ENCODE measurements at places on chromosomes 6 and 20. TPM values are rescaled to one million over a fixed set of nuclear protein-coding genes. Genes with fewer than 3 reads are reported as not detected.

Gene PAK5
- polyA plus RNA-seq: 0.23 TPM

GRCh38 chr6:18028332-18028731 lies 40.9 kb upstream of the KIF13A start:
- no peak for DNase-seq

GRCh38 chr6:106750946-106751345 lies 121.6 kb downstream of the QRSL1 start:
- DNase-seq: no peak

DNA sequence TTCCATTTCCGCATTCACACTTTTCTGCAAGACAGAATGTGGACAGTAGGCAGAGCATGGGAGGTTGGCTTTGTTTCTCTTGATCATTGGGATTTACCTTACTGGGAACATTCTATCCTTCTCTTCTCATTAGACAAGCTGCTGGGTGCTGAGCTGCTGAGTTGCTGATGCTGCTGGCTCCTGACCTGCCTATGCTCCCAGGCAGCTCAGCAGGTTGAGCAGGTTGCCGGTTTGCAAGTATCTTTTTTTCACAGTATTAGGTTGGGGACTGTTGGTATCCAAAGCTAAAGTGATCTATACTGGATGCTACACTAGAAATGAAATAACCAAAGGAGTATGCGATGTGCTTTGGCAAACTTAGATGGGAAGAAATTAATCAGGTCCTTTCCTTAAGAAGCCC lies 23.7 kb upstream of the ADGRF4 start:
- no peak for DNase-seq

DNA sequence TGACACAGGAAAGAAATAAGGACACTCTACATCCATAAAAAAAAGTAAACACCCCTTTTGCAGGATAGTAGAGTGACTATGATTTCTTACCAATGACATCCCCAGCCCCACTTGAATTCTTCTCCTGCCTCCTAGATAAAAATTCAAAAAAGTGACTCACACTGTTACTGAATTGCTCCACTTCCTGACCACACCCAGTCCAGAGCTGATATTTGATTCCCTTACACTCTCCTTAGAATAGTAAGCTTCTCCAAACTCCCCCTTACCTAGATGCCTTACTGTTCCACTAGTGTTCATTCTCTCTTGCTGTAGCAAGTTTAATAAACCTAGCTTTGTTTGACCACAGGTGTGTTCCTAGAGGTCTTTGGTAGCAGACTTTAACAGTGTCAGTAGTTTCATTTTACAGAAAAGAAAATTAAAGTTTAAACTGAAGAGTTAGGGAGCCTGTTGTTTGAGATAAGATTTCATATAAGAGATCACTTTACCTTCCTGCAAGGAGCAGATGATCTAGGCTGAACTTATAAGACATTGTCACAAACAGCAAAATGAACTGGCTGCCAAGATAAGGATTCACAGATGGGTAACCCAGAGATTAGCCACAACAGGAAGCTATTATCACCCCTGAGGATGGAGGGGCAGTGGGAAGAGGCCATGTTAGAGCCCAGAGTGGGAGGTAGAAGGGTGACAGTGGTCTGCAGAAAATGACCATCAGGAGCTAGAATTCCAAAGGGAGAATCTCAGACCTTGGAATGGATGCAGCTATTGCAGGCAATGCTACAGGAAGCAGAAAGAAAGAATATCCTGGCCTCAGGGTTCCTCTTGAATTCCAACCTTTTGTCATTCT lies 28.4 kb upstream of the BTN3A2 start:
- DNase-seq: no peak

Data from right lung (tissue), 10 donors.